ENCODE measurements at places on chromosomes 1 and 21. TPM values are rescaled to one million over a fixed set of nuclear protein-coding genes. Genes with fewer than 3 reads are reported as not detected.

GRCh38 chr1:35030756-35031446 is 844 bp downstream of the ZMYM6 start:
- peaks cover 29% of the 10 kb centered on the region for H3K36me3 ChIP-seq
- H3K27me3 ChIP-seq: no peaks in the 10 kb centered on the region
- peak overlapping the region; percentile 99 for H3K4me3 ChIP-seq
- H3K4me1 ChIP-seq: no peaks in the 10 kb centered on the region
- peak; percentile 32 for DNase-seq

- H3K27me3 ChIP-seq: no peaks in the 10 kb centered on the region
Observed at GRCh38 chr1:203768256-203768655, 3.3 kb downstream of the LAX1 start.

- DNase-seq: no peak
- H3K27me3 ChIP-seq: no peaks in the 10 kb centered on the region
- no peak overlapping the region for H3K4me3 ChIP-seq
- H3K27ac ChIP-seq: no peak overlapping the region
- H3K4me1 ChIP-seq: no peaks in the 10 kb centered on the region
- peaks cover 2% of the 10 kb centered on the region for H3K36me3 ChIP-seq
Observed at GRCh38 chr1:181219938-181220337, 131.4 kb downstream of the IER5 start.

- no peaks in the 10 kb centered on the region for H3K27me3 ChIP-seq
- 0 out of 2 replicates have a peak, but pooled peaks cover 2% of the 10 kb centered on the region for H3K4me1 ChIP-seq
- no peaks in the 10 kb centered on the region for H3K36me3 ChIP-seq
- DNase-seq: no peak
- no peak overlapping the region for H3K27ac ChIP-seq
Observed at GRCh38 chr1:203649551-203649998, 22.9 kb downstream of the ATP2B4 start.

- no peaks in the 10 kb centered on the region for H3K4me1 ChIP-seq
Observed at GRCh38 chr21:32412162-32413014, at the start of gene EVA1C. Gene EVA1C (plus strand): TSS chr21:32412706. CDS start chr21:32412854, 148 bp downstream.

- no peak overlapping the region for H3K4me3 ChIP-seq
- peak; percentile 69 for DNase-seq
- no peaks in the 10 kb centered on the region for H3K36me3 ChIP-seq
- H3K4me1 ChIP-seq: no peaks in the 10 kb centered on the region
Observed at GRCh38 chr1:146049436-146049835, 27.9 kb upstream of the HJV start.

- no peaks in the 10 kb centered on the region for H3K36me3 ChIP-seq
- H3K27me3 ChIP-seq: no peaks in the 10 kb centered on the region
- H3K4me3 ChIP-seq: no peak overlapping the region
- H3K4me1 ChIP-seq: no peaks in the 10 kb centered on the region
- H3K27ac ChIP-seq: no peak overlapping the region
Observed at GRCh38 chr1:1132042-1132950, 16.4 kb upstream of the C1orf159 start.

DNA sequence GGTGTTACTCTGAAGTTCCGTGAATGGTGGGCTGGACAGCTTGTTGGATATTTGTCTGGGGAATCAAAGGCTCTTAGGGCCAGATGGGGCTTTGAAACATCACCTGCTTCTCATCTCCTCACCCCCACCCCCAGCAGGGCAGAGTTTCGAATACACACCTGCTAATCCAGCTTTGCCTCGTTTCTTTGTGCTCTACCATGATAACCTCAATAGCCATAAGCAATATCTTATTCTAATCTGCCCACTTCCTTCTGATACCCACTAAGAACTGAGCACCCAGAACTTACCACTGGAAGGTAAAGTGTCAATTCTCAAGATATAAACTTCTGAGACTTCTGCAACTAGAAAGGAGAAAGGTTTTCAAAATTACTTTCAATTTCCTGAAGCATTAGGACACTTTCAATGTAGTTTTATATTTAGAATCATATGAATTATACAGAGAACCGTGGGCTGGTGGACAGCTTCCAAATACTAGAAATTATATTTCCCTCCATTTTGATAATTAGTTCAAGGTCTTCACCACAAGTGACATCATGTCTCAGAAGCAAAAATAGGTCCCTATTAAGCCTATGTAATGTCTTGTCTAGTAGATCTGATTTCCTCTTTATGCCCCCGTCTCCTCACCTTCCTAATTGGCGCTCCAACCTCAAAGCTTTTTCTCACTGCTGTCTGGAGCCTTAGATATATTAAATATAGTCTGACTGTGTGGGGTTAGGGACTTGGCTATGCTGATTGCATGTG is 64.4 kb upstream of the NEK2 start:
- H3K36me3 ChIP-seq: no peaks in the 10 kb centered on the region
- DNase-seq: no peak
- H3K4me3 ChIP-seq: no peak overlapping the region
- H3K27me3 ChIP-seq: no peaks in the 10 kb centered on the region
- H3K4me1 ChIP-seq: no peaks in the 10 kb centered on the region
- H3K27ac ChIP-seq: no peak overlapping the region

- H3K4me3 ChIP-seq: no peak overlapping the region
- H3K36me3 ChIP-seq: peaks cover 10% of the 10 kb centered on the region
- no peak for DNase-seq
- H3K27me3 ChIP-seq: no peaks in the 10 kb centered on the region
- no peak overlapping the region for H3K27ac ChIP-seq
- no peaks in the 10 kb centered on the region for H3K4me1 ChIP-seq
Observed at GRCh38 chr1:3809680-3810079, 13.4 kb upstream of the LRRC47 start.

DNA sequence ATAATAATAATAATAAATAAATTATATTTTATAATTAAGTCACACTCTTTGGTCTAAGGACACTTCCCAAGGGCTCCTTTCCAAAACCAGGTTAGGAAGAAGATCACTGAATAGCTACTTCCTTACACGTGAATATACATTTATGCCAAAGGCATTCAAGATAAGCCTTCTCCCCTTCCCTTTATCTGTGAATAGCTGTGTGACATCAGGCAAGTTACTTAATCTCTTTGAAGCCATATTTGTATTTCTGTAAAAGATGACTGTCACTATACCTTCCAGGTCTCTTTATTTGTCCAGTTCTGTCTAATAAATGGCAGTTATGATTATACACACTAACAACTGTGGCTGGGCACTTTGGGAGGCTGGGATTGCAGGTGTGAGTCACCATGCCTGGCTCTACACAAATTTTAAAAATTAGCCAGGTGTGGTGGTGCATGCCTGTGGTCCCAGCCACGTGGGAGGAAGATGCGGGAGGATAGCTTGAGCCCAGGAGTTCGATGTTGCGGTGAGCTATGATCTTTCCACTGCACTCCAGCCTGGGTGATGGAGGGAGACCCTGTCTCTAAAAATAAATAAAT is 5.5 kb upstream of the RNF11 start:
- H3K27ac ChIP-seq: no peak overlapping the region
- H3K4me3 ChIP-seq: no peak overlapping the region
- no peaks in the 10 kb centered on the region for H3K4me1 ChIP-seq
- no peaks in the 10 kb centered on the region for H3K36me3 ChIP-seq
- DNase-seq: no peak
- no peaks in the 10 kb centered on the region for H3K27me3 ChIP-seq

The FLAD1 gene
- total RNA-seq: 97.0 TPM

The EVA1C gene
- 0.98 TPM for total RNA-seq

The CD53 gene
- total RNA-seq: 0.15 TPM

The PADI4 gene
- 0.13 TPM for total RNA-seq

The DDR2 gene
- 0.48 TPM for total RNA-seq
